ENCODE measurements at places on chromosomes 16 and 17. TPM values are rescaled to one million over a fixed set of nuclear protein-coding genes. Genes with fewer than 3 reads are reported as not detected.
A peak's percentile ranks its signal among the peaks of the same experiment; 100 is the strongest.

DNA sequence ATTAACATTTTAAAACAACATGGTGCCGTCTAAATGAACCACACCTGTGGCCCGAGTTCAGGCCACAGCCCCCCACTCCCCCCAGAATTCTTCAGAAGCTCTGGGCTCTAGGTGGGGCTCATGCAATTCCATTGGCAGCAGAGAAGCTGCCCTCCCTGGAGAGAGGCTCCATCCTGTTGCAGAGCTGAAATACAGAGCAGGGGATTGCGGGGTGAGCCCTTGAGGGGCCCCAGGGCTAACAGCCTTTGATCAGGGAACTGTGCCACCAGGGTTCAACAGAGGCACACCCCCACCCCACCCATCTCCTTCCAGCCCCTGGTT is 69.3 kb downstream of the ABR start:
- H3K36me3 ChIP-seq: no peaks in the 10 kb centered on the region
- H3K4me3 ChIP-seq: no peak overlapping the region
- DNase-seq: no peak
- peak overlapping the region; percentile 79 for H3K27ac ChIP-seq

TVP23A gene
- polyA plus RNA-seq: 2.1 TPM

IGFBP4 gene
- 215 TPM for polyA plus RNA-seq

ABCC11 gene
- polyA plus RNA-seq: 0.05 TPM

GRCh38 chr16:89344846-89345611 is 127.5 kb downstream of the ZNF778 start:
- peak overlapping the region; percentile 79 for H3K27ac ChIP-seq
- H3K4me1 ChIP-seq: peaks cover 21% of the 10 kb centered on the region
- H3K4me3 ChIP-seq: no peak overlapping the region
- H3K27me3 ChIP-seq: no peaks in the 10 kb centered on the region

HOXB5 gene
- 0.46 TPM for polyA plus RNA-seq

TMEM114 gene
- polyA plus RNA-seq: not detected

DNA sequence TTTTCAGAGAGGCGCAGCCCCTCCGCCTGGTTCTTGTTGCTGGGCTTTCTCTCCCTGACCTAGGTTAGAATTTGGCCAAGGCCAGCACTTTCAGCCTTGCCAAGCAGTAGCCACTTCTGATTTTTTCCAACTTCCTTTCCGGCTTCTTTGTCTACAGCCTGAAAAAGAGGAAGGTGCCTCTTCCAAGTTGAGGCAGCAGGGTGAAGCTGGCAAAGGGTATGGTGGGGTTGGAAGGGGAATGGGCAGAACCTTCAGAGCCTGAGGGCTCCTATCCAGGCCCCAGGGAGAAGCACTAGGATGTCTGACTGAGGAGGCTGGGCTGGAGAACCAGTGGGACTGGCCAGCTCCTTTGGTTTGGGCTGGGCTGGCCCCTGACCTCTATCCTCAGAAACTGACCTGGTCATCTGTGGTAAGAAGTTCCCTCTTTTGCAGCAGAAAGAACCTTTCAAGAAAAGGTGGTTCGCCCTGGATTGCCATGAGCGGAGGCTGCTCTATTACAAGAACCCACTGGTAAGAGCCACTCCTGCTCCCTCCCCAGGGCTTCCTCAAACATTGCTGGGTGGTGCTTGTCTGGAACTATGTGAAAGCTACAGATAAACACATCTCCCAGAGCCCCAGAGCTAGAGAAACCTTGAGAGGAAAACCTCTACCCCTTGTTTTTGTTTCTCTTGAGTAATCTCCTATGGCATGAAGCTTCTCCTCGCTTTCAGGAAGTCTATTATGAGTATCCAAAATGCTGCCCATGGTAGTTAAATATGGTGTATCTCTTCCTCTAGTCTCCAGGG is 16.6 kb upstream of the RNF135 start:
- H3K4me3 ChIP-seq: no peak overlapping the region
- DNase-seq: no peak
- no peak overlapping the region for H3K27ac ChIP-seq
- H3K36me3 ChIP-seq: no peaks in the 10 kb centered on the region
- no peaks in the 10 kb centered on the region for H3K4me1 ChIP-seq

DNA sequence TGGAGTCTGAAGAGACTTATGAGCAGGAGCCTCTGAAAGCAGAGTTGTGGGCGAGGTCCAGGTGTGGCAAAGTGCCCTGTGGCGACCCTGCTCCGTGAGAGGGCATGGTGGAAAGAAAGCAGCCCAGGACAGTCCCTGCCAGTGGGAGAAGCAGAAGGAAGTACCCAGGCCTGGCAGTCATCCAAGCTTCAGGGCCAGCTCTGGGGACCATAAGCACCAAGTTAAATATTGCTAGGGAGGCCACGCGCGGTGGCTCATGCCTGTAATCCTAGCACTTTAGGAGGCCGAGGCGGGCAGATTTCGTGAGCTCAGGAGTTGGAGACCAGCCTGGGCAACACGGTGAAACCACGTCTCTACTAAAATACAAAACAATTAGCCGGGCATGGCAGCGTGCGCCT is 4.9 kb upstream of the ASGR1 start:
- H3K4me1 ChIP-seq: no peaks in the 10 kb centered on the region
- H3K36me3 ChIP-seq: no peaks in the 10 kb centered on the region
- H3K27me3 ChIP-seq: no peaks in the 10 kb centered on the region
- no peak overlapping the region for H3K4me3 ChIP-seq
- DNase-seq: no peak

DNA sequence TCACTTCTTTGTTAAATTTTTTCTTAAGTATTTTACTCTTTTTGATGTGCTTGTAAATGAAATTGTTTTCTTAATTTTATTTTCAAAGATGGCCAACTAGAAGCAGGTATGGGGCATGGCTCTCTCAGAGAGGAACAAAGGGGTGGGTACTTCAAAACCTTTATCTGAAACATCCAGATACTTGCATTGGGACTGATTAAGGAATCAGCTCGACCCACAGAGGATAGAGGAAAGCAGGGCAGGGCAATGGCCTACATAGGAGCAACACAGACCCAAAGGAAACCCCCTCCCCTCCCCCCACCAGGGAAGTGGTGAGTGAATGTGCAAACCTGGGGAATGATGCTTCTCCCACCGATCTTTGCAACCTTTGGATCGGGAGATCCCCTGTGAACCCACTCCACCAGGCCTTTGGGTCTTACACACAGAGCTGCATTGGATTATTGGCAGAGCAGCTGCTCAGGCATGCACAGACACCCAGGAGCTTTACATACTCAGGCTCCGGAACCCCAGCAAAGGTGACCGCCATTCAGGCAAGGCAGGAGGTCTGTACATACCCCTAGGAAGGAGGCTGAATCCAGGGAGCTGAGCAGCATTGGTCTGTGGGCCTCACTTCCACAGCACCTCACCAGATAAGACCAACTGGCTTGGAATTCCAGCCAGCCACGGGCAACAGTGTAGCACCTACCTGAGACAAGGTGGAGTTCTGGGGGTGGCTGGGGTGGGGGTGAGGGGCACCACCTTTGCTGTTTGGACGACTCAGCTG is 3.0 kb upstream of the CCR7 start:
- no peak for DNase-seq
- no peaks in the 10 kb centered on the region for H3K4me1 ChIP-seq
- H3K27ac ChIP-seq: no peak overlapping the region
- no peaks in the 10 kb centered on the region for H3K36me3 ChIP-seq
- H3K4me3 ChIP-seq: no peak overlapping the region

DNA sequence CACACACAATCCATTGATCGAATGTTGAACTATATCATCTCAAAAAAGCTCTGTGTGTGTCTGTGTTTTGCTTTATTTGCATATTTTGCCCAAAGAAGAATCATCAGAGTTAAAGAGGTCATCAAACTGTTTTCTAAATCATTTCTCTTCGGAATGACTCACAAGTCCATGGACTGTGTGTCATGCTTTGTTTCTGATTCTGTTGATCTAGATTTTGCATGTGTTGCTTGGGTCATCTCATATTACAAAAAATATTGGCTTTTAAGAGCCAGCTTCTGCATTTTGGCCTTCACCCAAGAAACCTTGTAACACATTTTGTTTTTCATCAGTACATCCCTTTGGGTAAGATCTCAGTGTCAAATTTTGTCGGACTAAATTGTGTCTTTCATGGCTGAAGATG is 471.2 kb upstream of the HSBP1 start:
- no peaks in the 10 kb centered on the region for H3K27me3 ChIP-seq
- H3K36me3 ChIP-seq: no peaks in the 10 kb centered on the region
- no peaks in the 10 kb centered on the region for H3K4me1 ChIP-seq
- no peak overlapping the region for H3K4me3 ChIP-seq
- DNase-seq: no peak
- no peak overlapping the region for H3K27ac ChIP-seq

- no peaks in the 10 kb centered on the region for H3K36me3 ChIP-seq
- no peaks in the 10 kb centered on the region for H3K4me1 ChIP-seq
- no peak overlapping the region for H3K27ac ChIP-seq
- DNase-seq: no peak
- no peaks in the 10 kb centered on the region for H3K27me3 ChIP-seq
- no peak overlapping the region for H3K4me3 ChIP-seq
These were observed 100.6 kb upstream of the METRNL start for GRCh38 chr17:82978765-82979349.

FBXL16 gene
- polyA plus RNA-seq: 1.4 TPM

- H3K4me1 ChIP-seq: no peaks in the 10 kb centered on the region
- no peak for DNase-seq
- no peak overlapping the region for H3K27ac ChIP-seq
- H3K27me3 ChIP-seq: no peaks in the 10 kb centered on the region
- no peak overlapping the region for H3K4me3 ChIP-seq
- H3K36me3 ChIP-seq: no peaks in the 10 kb centered on the region
These were observed 7.6 kb upstream of the ALOX15B start for GRCh38 chr17:8031261-8031661.

- H3K27ac ChIP-seq: no peak overlapping the region
- no peaks in the 10 kb centered on the region for H3K27me3 ChIP-seq
- no peak overlapping the region for H3K4me3 ChIP-seq
- H3K36me3 ChIP-seq: peaks cover 10% of the 10 kb centered on the region
- H3K4me1 ChIP-seq: no peaks in the 10 kb centered on the region
These were observed 8.6 kb upstream of the MC1R start for GRCh38 chr16:89909777-89910716.

MARF1 gene
- 6.6 TPM for polyA plus RNA-seq

- no peak for DNase-seq
- H3K27me3 ChIP-seq: no peaks in the 10 kb centered on the region
- H3K4me3 ChIP-seq: no peak overlapping the region
- peaks cover 18% of the 10 kb centered on the region for H3K36me3 ChIP-seq
These were observed 57.9 kb downstream of the PHKB start for GRCh38 chr16:47519037-47519436.

NSF gene
- 26.2 TPM for polyA plus RNA-seq

- DNase-seq: no peak
- H3K4me1 ChIP-seq: peaks cover 17% of the 10 kb centered on the region
- H3K27ac ChIP-seq: peak overlapping the region; percentile 20
These were observed 17.9 kb downstream of the ARL2BP start for GRCh38 chr16:57262841-57263540.

GRCh38 chr17:38943607-38944006 is 18.2 kb downstream of the LASP1NB start:
- no peak overlapping the region for H3K4me3 ChIP-seq
- H3K27ac ChIP-seq: no peak overlapping the region
- H3K4me1 ChIP-seq: no peaks in the 10 kb centered on the region

SLC16A11 gene
- polyA plus RNA-seq: 6.4 TPM

TCAP gene
- polyA plus RNA-seq: 105 TPM

DNA sequence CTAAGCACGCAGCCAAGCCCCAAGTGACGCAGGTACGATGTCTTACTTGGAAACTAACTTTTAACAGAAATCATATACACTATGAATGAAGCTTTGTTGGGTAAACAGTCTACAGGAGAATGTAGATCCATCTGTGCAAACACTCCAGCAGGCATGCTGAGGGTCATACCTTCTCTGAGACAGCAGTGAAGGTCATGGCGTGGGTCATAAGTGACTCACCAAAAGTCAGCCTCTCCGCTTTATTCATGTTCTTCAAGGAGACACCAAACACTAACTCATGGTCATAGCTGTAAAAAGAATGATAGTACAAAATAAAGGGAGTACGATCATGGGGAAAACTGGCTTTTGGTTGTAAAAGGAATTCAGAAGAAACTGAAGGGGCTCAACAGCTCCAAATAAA is 20.6 kb downstream of the BLMH start:
- H3K27me3 ChIP-seq: no peaks in the 10 kb centered on the region
- H3K4me1 ChIP-seq: no peaks in the 10 kb centered on the region
- no peak for DNase-seq
- H3K4me3 ChIP-seq: no peak overlapping the region
- no peak overlapping the region for H3K27ac ChIP-seq
- H3K36me3 ChIP-seq: peaks cover 36% of the 10 kb centered on the region

DNA sequence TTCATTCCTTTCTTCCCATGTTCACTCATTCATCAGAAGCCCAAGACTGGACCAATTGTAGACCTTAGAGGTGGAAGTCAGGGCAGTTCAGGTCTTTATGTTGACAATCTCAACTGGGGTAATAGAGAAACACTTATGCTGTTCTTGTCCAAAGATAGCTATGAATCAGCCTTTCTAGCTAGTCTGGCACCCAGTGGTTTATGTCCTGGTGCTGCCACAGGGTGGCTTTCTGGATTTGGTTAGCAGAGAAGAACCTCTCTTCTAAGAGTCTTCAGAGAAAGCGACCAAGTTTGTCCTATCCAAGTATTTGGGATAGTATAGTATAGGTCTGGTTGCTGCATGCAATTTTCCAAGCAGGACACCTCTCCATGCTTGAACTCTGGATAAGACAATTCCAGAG is 83.3 kb downstream of the NOG start:
- H3K36me3 ChIP-seq: no peaks in the 10 kb centered on the region
- no peak for DNase-seq
- no peaks in the 10 kb centered on the region for H3K4me1 ChIP-seq

GRCh38 chr16:88810166-88810911 is 1.4 kb downstream of the APRT start:
- H3K27me3 ChIP-seq: no peaks in the 10 kb centered on the region
- no peak for DNase-seq
- peaks cover 10% of the 10 kb centered on the region for H3K36me3 ChIP-seq

DNA sequence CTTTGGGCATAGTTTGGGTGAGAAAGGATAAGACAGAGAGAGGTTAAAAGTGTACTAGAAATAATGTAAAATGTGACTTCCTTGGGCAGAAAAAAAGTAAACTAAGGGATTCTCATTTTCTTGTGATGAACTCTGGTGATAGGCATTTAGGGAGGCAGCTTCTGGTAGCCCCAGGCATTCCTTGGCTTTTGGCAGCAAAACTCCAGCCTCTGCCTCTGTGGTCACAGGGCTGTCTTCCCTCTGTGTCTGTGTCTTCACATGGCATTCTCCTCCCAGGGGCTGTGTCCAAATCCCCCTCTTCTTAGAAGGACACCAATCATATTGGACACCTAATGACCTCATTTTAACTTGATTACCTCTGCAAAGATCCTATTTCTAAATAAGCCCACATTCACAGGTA is 54.7 kb downstream of the HS3ST3B1 start:
- H3K36me3 ChIP-seq: no peaks in the 10 kb centered on the region
- no peaks in the 10 kb centered on the region for H3K4me1 ChIP-seq
- H3K4me3 ChIP-seq: no peak overlapping the region
- DNase-seq: no peak

Data from cardiac muscle cell (in vitro differentiated cells and primary cell).